NCI-H2171 (cell line): ENCODE measurements at places on chromosomes 7 and 10.
A peak's percentile ranks its signal among the peaks of the same experiment; 100 is the strongest.

DNA sequence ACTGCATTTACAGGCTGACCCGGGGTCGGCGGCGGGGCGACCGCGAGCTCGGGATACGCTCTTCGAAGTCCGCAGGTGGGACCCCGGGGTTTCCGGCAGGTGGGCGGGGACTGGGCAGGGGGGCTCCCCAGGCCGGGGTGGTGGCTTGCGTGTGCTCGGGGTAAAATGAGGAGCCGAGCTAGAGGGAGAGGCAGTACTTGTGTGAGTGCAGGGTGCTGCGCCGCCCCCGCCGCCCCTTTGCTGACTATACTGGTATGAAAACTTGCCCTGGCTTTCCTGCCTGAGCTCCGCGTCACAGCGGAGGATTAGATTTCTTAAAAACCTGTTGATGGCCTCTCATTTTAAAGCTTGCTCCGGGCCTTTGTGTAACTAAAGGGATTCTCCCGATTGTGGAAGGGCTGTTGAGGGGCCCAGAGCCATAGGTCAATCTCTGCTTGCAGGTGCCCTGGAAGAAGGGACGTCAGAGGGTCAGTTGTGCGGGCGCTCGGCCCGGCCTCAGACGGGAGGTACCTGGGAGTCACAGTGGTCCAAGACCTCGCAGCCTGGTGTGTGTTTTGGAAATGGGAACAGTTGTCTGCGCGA is 488 bp downstream of the ARMC10 start:
- peak; percentile 56 for DNase-seq

DNA sequence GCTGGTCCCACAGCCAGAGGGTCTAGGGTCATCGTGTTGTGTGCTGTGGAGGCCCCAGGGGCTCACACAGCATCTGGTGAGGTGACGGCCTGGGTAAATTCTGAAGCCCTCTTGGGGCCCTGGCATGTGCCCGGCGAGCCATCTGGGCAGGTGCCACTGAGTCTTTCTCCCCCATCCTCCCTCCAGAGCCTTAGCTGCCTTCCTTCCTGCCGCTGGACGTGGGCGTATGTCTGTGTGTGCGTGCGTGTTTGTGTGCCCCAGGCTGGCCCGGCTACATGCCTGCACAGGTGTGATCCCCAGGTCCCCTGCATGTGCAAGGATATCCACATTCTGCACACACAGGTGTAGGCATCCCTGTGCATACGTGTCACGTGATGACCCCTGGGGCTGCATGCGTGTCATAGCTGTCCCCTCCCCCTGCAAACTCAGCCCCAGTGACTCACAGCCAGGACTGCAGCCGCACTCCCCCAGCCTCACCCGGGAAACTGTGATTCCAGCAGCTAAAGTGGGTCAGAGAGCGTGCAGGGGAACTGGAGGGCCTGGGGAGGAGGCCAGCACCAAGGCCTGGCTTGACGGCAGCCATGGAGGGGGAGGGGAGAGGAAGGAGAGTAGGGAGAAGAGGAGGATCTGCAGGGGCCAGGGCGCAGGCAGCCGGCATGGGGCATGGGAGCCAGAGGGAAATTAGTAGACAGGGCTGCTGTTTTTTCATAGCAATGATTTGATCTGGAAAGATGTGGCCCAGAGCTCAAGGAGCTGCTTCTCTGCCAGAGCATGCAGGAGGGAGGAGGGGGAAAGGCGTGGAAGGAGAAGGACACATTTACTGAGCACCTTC is 46.4 kb downstream of the ELFN1 start:
- no peak for DNase-seq

DNA sequence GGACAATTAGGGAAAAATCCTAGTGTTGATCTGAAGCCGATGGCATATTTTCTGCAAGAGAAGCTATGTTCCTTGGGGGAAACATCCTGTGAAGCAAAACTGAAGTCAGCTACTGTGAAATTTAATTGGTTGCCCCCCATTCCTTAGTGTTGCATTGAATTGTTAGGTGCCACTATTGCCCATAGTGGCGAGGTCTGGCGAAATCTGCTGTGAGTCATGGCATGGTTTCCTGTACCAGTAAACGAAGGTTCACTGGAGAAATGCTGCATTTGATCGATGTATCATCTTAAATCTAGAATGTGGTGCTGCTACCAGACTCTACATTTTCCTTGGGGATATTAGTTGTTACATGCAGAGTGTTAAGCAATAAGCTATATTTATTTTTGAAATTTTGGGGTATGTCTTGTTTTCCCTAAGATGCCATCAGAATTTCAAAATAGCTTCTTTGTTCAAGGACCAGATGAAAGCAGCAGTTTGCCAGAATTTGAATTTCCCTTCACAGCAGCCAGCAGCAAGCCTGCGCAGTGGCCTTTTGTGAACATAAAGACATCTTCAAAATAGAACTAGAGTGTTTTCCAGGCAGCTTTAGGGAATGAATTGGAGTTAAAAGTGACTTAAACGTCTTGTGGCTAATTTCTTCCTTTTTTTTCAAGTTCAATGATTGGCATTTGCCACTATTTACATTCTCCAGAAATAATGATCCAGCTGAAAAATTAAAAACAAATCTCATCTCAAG is 348.6 kb upstream of the COBL start:
- no peak for DNase-seq

GRCh38 chr7:38630720-38631673 is at the start of gene AMPH:
TSS of gene AMPH (minus strand) at chr7:38631373. CDS start at chr7:38631351, 22 bp downstream.
- peak; percentile 68 for DNase-seq

DNA sequence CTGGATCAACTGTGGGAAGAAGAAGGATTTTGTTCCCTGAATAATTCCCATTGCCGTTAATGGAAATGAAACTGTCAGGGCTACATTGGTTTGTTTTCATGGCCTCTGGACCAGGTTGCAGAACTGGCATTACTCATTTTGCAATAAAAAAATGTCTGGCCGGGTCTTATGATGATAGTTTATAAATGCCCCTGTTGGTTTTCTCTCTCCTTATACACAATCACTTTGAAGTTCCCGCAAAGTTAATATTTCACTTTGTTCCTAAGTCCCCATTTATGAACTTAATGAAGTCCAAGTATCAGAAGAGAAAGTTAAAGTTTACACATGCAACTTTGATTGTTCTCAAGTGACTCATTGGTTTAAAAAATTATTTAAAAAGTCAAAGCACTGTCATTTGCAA is 150.7 kb upstream of the PRR15 start:
- DNase-seq, result no peak

GRCh38 chr10:8473205-8473604 is 418.7 kb downstream of the GATA3 start:
- no peak for DNase-seq

DNA sequence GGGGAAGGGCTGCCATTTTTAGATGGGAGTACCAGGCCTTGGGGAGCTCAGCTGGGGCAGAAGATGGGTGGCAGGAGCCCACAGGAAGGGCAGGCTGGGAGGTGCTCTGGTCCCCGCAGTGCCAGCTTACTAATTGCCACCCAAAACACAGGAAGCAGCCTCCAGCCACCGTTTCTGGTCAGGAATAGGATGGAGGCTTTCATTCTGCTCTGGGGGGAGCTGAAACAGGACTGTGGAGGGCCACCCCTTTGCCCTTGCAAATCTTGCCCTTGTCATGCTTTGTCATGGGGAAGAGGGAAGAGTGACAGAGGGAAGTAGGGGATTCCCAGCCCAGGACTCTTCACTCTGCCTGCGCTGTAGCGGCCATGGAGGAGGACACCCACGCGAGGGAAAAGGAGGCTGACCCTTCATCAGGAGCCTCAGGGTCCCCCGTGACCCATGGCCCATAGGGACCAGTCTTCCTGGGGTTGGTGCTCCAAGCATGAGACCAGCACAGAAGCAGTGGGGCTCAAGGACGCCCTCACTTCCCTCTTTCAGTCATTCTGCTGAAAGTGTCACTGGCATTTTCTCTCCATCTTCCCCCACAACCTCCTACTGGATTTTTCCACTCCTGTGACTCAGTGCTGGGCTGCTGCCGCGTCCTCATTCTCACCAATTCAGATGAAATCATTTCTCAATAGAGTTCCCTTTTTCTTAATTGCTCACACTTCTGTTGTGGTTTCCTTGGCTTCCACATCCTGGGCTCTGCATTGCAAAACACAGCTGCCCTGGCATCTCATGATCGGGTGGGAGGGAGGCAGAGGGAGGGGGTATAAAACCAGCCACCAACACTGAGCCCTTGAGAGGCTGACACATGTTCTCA is 61.9 kb downstream of the MKI67 start:
- DNase-seq, result no peak

DNA sequence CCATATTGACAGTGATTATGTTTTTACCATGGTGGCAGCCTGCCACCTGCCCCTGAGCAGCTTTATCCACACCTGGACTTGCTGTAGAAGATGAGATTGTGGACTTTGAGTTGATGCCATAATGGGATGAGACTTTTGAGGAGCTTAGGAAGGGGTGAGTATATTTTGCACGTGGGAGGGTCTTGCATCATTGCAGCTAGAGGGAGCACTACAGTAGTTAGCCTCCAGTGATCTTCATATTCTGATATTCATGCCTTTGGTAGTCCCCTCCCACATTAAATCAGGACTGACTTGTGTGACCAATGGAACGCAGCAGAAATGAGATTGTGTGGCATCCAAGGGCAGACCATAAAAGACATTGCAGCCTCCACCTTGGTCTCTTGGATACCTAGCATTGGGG is 18.2 kb upstream of the COL13A1 start:
- no peak for DNase-seq

GRCh38 chr7:111982804-111983203 is 223.4 kb downstream of the DOCK4 start:
- DNase-seq, result no peak

DNA sequence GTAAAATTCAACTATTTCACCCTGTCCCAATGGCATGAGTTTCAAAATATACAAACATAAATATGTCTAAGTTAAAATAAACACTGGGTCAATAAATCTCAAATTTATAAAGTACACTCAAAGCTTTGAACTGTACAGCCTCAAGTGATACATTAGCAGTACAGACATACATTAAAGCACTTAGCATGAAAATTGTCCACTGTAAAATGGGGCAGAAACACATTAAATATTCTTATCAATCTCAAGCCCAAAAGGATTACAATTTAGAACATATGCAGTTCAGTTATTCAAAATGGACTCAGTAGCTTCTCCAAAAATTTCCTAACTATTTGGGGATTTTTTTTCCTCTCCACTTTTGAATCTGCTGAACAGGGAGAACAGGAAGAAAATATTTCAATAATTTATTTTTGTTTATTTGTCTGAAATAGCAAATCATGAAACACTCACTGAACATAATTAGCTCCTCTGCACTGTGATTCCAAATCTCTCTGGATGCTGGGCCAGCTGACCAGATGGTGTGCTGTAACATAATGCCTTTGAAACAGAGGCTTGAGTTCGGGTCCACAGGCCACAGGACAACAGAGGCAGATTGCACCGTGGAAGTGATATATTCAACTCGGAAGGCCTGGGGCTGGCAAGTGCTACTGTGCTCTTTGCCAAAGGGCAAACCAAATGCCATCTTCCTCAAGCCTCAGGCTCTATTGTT is 248.9 kb upstream of the LRRN3 start:
- DNase-seq, result peak; percentile 57

DNA sequence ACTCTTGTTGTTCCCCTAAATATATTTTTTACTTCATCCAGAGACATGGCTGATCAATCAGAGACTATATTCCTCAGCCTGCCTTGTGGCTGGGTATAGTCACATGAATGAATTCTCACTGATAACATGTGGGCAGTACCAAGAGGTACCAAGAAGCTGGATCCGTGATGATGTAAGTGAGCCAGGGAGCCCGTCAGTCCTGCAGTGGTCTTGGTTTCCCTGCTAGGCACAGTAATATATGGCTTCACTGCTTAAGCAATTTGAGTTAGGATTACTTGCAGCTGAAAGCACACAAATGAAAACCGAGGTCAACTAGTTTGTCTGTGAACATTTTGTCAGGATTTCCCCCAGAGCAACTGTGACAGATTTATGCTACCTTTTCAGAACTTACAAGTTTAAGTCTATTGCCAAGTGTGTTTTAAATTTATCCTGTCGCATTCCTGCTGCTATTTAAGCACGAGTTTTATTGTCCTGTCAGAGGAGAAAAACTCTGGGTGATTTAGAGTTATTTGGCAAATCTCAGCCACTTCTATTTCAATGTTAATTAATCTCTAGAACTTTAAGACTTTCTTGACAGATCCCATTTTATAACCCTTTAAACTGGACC is 381.8 kb downstream of the PHF14 start:
- DNase-seq, result no peak

DNA sequence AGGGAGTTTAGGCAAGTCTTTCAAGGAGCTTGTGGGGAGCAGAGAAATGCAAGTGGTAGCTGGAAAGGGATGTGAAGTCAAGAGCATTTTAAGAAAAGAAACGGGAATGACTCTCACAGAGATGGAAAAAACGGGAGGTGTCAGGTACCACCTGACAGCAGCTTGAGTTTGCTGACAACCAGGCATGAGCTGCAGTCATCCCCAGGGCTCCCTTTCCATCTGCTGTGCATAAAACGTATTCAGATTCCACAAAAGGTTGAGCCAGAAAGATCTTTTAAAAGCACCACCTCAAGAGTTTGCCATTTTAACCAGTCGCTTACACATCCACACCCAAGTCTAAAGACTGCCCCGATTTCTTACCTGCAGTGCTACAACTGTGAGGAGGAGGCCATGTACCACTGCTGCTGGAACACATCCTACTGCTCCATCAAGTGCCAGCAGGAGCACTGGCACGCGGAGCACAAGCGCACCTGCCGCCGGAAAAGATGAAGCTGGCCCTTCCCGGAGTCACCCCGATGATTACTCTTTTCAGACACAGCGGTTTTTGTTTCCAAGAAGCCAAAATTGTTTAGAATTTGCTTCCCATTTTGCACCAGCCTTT is 116.8 kb downstream of the ZMYND11 start:
- DNase-seq, result no peak

GRCh38 chr7:49766966-49767365 is 6.5 kb upstream of the VWC2 start:
- DNase-seq, result no peak

DNA sequence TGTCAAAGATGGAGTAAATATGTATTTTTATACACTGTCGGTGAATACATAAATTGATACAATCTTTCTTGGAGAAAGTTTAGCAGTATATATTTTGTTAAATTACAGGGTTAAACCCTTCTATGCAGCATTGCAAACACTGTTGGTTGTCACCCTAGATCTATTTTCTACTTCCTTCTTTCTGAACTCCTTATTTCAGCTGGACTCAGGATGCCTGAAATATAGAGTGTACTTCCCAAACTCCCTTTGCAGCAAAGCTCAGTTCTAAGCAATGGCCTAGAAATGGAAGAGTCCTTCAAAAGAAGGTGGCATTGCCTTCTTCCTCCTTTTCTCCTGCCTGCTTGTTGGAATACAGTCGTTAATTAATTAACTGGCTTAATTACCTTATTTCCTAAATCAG is 20.6 kb downstream of the CUBN start:
- DNase-seq, result no peak
